Activated T-cell treated with anti-CD3 and anti-CD28 coated beads, Interleukin-2, amount 50 U/mL, for 1 hour (primary cell): ENCODE measurements at places on chromosomes 6 and 20.

DNA sequence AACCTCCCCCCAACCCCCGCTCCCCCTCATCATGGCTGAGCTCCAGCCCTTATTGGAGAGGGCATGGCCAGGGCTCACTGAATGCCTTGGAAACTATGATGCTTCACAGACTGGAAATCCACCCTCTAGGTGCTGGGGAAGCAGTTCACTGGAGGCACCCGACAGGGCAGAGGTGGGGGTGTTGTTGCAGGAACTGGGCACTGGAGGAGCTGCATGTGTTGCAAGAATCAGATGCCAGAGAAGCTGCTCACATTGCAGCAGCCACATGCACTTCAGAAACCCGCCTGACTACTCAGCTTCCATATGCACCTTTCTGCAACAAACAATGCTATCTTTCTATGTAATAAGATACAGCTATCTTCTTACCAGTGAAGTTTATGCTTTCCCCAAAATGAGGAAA, 7.9 kb upstream of the TBPL1 start:
- no peak for DNase-seq

GRCh38 chr6:39090036-39090435, 24.9 kb downstream of the SAYSD1 start:
- no peak for DNase-seq

- DNase-seq, result no peak
Measured at GRCh38 chr6:116059713-116060571, 749 bp downstream of the FRK start.

DNA sequence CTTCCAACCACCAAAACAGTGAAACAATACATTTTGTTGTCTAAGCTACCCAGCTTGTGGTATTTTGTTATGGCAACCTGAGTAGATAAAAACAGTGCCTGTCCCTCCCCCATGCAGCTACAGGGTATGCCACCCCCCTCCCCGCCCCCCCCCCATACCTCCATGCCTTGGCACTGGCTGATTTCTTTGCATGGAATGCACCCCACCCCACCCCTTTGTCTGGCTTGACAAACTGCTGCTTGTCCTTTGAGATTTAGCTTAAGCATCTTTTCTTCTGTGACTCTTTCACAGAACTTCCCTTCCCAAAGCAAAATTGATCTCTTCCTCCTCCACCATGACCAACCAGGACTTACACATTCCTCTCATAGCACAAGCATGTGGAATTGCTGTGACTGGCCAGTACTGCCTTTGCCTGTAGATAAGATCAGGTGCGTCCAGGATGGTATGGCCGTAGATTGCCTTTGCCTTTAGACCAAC, 64.6 kb upstream of the ADGRF1 start:
- DNase-seq, result no peak

DNA sequence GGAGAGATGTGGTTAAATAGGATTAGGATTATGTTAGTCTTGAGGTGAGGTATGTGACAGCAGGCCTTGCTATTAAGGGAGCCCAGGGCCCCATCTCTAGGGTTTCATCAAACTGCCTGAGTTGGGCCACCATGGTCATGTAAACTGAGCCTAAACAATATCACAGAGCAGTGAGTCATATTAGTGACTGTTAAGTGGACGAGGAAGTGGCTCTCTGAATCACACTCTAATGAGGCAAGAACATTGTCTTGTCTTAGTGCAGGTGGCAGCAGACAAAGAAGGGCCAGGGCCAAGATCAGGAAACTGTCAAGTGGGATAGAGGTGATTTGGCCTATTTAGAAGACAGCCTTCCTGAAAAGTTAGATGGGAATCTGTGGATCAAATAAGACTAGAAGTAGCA, 23.1 kb downstream of the ENPP3 start:
- no peak for DNase-seq

DNA sequence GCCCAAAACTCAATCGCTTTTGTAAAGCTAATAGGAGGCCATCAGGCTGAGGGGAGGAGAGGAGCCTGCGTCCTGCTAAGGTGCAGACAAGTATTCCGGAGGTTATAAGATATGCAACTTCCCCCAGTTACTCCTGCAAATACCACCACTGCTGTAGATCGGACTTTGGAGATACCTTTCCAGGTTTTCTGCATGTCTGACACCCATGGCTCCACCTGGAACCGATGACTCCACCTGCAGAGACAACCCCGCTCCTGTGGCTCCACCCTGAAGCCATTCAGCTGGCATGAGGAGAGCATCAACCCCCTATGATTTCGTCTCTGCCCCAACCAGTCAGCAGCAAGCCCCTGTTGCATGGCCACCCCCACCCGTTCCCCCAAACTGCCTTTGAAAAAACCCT, 59.7 kb upstream of the SAMD5 start:
- DNase-seq, result no peak

- no peak for DNase-seq
Measured at GRCh38 chr6:43544461-43544860, 27.6 kb downstream of the POLR1C start.

DNA sequence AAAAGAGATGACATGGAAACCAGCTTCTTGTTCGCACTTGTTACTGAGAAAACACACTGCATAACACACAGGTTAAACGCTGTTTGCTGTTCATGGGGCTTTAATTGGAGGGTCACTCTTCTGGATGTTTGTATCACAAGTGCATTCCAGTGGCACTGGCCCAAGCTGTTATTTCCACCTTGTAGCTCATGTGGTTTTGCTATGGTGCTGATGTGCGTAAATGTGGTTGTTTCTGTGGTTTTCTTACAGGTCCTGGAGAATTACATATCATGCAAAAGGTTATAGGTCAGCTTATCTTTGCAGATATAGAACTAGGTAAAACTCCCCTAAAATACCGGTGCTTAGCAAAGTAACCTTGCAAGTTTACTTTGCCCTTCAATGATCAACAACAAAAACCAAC, 89.3 kb upstream of the AHI1 start:
- DNase-seq, result no peak

GRCh38 chr6:96927660-96928059, 3.1 kb downstream of the KLHL32 start:
- no peak for DNase-seq

DNA sequence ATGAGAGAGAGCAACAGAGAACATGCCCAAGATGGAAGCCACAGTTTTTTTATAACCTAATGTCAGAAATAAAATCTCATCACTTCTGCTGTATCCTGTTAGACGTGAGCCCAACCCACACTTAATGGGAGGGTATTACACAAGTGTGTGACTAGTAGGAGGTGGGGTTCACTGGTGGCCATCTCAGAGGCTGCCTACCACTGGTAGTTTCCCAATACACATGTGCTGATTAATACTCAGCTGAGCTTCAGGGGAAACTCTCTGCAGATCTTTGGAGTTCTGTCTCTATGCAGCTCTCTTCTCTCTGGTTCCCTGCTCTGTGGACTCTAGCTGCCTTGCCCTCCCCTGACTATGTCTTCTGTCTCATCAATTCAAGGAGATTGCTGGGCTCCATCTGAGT, 35.7 kb downstream of the CNBD2 start:
- no peak for DNase-seq

DNA sequence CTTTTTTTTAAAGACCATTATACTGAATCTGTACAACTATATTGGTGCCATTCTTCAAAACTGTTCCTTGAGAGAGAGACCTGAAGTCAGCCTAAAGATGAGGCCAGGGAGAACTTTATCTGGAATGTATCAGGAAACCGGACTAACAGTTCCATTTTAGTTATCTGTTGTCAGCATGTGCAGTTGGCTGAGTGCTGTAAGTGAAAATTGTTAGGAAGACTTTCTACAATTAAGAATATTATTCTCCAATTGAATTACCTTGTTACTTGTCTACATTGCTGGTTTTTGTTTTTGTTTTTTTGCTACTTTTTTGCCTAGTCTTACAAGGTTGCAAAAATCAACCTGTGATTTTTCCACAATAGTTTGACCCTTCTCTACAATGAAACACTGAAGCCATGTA, 7.5 kb downstream of the CEP57L1 start:
- DNase-seq, result no peak

DNA sequence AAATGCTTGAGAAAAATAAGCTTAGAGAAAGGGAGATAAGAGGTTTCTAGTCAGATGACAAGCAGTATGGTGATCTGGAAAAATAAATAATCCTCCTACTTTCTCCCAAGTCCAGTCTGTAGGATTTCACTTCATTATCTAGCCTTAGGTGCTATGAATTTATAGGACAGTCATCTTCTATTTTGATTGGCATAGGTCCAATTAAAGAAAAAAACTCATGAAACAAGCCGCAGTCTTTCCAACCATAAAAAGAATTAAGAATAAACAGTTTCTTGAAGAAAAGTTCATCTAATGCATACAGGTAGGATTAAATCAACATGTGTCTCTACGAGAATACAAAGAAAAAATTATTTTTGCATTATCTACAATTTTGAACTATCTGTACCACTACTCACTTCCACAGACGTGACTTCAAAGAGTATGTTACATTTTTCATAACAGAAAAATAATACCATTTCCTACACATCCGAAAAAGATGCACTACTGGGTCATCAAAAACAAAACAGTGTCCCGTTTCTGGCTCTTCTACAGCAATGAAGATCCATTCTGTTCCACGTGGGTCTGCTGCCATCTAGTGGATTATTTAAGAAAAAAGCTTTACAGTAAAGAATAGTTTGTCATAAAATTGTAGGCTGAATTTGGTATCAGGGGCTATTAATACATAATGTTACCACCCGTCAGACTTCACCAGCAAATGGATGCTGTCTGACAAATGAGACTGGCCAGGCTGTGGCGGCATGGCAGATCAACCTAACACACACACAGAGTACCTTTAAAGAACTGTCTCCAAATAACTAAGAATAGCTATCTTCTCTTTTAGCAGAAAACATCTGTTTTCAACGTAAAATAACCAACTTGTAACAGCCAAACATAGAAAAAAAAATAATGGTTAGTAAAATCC, 28.9 kb downstream of the STX7 start:
- no peak for DNase-seq

- no peak for DNase-seq
Measured at GRCh38 chr6:105993341-105994117, 92.6 kb upstream of the PRDM1 start.

GRCh38 chr20:60986506-60987156, 265.4 kb upstream of the CDH4 start:
- no peak for DNase-seq

DNA sequence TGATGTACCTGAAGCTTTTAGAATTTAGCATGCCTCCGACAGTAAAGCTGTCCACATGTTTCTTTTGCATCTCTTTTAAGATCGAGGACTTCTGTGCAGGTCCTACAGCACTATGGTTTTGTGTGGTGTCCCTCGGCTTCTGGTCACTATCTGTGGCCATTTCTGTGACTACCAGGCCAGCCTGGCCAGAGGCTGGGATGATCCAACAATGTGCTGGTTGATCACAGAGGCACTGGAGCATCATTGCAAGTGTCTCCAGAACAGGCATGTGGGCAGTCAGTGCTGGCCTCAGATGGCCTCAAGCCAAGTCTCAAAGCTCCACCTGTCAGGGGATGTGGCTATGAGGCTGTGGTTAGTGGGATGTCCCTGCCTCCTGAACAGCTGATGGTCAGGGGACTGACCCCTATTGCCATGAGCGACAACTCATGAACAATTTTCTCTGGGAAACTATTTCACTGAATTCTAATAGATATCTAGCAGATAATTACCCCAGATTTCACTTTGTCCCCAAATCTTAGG, 136.6 kb downstream of the SYNDIG1 start:
- no peak for DNase-seq

GRCh38 chr20:17816804-17817587, 117.2 kb downstream of the BANF2 start:
- DNase-seq, result no peak

GRCh38 chr6:109322825-109323224, 59.4 kb downstream of the CD164 start:
- DNase-seq, result no peak

DNA sequence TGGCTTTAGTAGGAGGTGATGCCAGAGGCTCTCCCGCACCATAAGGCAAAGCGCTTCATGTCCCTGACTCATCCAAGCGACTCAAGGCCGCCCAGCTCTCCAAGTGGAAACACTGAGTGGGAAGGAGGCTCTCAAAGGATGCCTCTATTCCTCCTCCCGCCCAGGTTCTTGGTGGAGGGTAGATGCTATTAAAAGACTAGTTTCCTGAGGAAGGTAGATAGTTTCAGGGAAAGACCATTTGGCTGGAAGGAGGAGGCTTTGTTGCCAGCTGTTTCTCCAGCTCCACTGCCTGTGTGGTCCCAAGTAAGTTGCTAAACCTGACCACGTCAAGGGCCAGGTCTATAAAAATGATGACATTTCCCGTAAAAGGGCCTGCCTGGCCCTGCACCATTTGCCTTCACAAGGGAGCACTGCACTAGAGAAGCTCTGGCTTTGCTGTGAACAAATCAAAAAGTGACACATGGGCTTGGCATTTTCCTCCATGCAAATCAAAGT, 48.2 kb downstream of the GMDS start:
- no peak for DNase-seq

DNA sequence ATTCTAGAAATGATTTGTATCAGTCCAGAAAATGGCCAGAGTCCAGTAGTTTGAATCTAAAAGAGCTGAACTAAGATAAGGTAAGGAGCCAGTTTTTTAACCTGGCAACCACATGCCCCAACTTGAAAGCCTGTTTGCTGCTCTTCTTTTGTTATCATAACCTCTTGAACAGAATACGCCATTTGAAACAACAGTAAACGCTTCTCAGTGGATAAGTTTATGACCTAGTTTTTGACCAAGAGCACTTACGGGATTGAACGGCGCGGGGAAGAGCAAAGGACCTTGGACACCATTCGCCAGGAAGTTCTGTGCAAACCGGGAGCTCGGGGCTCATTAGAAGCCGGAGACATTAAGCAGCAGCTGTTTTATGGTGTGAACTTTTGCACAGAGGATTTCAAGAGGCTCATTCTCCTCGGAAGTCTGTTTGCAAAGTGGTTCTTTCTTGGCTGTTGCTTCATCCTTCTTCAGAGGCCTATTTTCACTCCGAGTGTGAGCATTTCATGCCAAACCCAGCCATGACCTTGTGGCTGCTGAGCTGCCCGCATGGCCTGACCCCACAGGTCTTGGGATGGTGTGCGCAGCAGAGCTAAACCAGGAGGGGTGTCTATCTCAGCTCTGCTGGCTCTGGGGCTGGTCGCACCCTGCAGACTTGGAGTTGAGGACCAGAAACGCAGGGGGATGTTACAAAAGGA, 215.1 kb downstream of the SOX4 start:
- no peak for DNase-seq

- no peak for DNase-seq
Measured at GRCh38 chr6:64146876-64147275, 511.3 kb downstream of the PHF3 start.

GRCh38 chr20:52899041-52899608, 73.0 kb upstream of the TSHZ2 start:
- DNase-seq, result no peak

DNA sequence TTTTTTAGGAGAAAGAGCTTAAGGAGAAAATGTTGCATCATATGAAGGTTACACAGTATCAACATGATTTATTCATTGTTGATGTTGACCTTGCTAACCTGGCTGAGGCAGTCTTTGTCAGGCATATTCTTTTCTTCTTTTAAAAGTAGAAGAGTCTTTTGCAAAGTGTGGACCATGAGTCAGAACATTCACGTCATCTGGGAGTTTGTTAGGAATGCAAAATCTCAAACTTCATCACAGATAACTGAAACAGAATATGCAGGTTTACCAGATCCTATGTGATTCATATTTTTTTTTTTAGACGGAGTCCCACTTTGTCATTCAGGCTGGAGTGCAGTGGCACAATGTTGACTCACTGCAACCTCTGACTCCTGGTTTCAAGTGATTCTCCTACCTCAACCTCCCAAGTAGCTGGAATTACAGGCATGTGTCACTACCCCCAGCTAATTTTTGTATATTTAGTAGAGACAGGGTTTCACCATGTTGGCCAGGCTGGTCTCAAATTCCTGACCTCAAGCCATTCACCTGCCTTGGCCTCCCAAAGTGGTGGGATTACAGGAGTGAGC, 530.4 kb upstream of the BTBD3 start:
- no peak for DNase-seq

- peak; percentile 82 for DNase-seq
Measured at GRCh38 chr20:45987108-45987780, 15.2 kb upstream of the ZNF335 start.
